ENCODE measurements at places on chromosomes 5 and 9.

- no peak for DNase-seq
Observed at GRCh38 chr5:135671966-135672365, 93.2 kb upstream of the CXCL14 start.

DNA sequence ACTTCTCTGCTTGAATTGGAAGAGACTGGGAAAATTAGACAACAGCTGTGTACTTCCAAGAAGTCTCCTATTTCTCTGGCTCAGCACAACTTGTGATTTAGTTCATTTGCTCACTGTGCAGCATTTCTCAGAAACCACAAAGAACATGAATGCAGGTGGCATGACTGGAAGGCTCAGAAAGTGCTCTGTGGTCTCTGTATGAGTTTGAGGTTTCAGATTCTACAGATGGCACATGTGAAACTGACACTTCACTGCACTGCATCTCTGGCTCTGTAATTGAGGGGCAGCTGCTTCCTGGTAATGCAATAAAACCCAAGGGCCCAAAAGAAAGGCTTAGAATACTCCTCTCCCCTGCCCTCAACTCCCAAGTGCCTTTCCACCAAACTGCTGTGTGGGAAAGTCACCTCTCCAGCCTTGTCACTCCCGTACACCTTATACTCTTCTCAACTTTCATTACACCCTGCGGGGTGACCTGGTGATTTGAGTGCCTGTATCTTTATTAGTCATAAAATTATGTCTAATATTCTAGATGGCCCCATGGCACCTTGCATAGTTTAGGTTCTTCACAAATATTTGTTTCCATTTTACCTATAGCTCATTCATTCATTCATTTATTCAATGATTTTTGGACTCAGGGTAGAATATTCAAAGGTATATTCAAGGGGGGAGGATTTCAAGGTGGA lies 82.5 kb downstream of the ESM1 start:
- DNase-seq, result peak; percentile 34

DNA sequence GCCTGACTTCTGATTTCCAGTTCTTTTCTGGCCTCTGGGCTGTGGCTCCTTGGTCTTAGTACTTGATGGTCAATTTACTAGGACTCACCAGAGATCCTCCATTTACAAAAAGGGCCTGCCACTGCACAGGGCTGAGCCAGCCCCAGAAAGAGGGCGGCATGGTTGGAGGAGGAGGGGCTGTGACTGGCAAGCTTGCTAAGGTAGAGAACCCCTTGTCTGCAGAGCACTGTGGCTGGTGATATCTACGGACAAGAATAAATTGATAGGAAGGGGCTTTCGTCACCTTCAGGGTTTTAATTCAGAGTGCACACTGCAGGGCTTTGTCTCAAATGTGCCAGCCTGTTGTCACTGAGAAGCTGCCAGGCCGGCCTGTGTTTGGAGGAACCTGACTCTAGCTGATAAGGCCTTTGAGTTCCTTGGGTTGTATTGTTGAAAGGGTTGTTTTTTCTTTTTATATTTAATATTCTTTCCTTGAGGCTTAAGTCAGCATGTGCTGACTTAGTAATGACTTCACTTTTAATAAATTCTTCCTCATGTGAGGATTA lies 15.1 kb downstream of the SLC22A5 start:
- peak; percentile 94 for DNase-seq

- no peak for DNase-seq
Observed at GRCh38 chr5:126471875-126472537, 48.8 kb downstream of the GRAMD2B start.

DNA sequence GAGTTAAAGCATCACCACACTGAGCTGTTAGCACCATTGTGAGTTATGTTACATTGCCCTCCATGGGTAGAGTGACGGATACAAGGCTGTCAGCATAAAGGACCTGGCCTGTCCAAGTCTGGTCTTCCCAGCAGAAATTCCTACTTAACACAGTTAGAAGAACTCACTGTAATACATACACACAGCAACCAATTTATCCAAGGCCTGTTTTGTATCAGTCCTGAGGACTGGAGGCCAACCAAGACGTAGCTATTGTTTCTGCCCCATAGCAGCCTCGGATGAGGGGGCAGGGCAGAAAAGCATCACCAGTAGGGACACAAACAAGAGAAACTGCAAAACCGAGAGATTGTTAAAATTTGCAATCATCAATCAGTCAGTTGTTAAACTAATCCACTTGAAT lies 66.0 kb upstream of the CKMT2 start:
- DNase-seq, result no peak

DNA sequence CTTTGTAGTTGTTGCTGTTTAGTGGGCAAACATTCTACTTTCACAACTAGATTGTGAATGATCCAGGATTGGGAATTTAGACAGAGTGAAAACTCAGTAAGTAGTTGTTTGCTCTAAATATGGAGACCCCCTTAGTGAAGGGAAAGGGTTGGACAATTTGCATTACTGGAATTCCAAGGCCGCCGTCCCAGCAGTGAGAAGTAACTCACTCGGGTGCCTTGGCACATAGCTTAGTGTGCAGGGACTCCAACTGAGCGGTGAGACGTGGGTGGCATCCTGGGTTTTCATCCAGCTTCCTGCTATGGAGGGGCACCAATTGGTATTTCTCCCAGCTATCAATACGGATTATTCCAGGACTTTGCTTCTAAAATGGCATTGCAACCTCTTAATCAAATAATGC lies 69.7 kb upstream of the FCN1 start:
- DNase-seq, result no peak

GRCh38 chr9:117718085-117718484 lies 13.9 kb downstream of the TLR4 start:
- DNase-seq, result peak; percentile 53

DNA sequence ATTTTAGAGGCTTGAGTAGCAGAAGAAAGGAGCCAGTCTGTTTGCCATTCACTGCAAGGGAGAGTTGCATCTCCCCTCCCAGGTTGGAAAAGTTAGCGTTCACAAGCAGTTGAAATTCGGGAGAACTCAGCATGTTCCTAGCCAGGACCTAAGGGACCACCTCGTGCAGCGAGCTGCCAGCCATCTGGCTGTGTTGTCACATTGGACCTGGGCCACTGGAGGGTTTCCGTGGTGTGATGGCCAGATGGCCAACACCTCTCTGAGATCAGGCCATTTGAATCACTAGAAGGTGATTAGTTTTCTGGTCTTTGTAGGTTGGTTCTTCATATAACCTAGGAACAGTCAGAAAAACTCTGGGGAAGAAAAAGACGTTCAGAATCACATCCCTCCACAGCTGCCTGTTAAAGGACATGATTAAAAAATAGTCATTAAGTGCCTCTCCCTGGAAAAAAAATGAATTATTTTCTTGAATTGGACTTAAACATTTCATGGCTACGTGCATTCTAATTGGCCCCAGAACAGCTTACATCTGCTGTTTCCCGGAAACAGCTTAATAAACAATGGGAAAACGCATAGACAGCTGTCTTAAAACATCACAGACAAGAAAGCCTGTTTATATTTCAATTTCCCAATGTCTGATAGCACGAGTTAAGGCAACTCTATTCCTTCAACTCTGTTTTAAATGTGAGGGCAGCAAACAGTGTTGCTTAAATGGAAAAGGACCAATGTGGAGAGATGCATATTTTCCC lies 303.9 kb downstream of the TENT4A start:
- no peak for DNase-seq

DNA sequence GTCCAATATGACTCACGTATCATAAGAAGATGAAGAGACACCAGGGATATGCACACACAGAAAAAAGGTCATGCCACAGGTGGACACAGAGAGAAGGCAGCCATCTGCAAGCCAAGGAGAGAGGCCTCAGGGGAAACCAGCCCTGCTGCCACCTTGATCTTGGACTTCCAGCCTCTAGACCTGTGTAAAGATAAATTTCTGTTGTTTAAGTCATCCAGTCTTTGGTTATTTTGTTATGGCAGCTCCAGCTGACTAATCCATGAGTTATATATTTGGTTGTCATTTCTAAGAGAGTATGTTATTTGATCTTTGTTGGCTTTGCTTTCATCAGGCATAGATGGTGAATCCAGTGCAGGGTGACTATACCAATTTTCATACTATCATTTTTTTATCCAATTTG lies 130.2 kb upstream of the DAP start:
- no peak for DNase-seq

DNA sequence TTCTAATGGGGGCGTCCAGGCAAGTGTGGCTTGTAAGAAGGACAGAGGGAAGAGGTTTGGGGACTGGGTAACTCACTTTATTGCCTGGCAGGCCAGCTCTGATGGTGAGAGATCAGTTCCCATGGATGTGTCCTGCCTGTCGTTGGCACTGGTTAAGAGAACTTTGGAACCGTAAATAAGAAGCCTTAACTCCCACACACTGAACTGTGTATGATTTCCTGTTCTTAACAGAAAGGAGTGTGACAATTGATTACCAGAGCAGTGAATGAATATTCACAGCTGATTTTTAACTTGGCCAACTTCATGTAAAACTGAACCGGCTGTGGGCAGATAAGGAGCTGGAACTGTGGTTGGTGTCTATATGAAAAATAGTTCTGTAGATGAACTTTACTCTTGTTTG lies 63.2 kb downstream of the MEGF10 start:
- DNase-seq, result peak; percentile 46

DNA sequence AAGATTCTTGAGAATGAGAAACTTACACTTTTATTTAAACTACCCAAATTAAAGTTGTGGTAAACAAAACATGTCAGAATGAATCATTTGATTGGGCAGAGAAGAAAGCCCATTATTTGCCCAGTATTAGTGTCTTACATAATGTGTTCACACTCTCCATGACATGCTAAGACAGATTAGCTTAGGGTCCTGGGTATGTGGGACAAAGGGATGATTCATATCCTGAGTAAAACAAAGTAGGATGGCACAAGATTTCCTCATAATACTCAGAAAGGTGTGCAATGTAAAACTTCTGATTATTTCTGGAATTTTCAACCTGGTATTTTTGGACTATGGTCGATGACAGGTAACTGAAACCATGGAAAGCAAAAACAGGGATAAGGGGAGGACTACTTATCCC lies 183.9 kb upstream of the POU5F2 start:
- DNase-seq, result no peak

DNA sequence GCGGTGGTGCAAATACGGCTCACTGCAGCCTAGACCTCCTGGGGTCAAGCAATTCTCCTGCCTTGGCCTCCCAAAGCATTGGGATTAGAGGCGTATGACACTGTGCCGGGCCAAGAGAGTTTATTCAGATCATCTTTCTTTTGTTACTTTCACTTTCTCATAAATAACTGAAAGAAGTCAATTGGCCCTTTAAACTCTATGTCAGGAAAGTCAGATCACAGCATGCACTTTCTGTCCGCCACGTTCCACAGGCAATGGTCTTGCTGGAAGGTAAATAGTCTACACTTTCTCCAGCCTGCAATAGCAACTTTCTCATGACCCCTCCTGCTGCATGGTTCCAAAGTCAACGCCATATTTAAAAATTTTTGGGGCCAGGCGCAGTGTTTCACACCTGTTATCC lies 6.5 kb upstream of the ARRDC1 start:
- DNase-seq, result no peak

- peak; percentile 53 for DNase-seq
Observed at GRCh38 chr9:70411121-70411929, 3.1 kb downstream of the KLF9 start.

DNA sequence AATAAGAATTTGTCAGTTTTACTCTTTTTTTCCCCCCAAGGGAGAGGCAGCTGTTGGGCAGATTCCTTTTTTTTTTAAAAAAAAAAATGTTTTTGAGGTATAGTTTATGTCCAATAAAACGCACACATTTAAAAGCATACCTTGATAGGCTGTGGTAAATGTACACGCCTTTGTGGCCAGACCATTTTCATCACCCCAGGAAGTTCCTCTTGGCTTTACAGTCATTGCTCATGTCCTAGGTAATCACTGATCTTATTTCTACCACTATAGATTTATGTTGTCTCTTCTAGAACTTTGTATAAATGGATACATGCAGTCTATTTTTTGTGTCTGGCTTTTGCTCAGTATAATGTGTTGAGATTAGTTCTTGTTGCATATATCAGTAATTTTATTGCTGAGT lies 9.8 kb downstream of the SUB1 start:
- DNase-seq, result no peak

DNA sequence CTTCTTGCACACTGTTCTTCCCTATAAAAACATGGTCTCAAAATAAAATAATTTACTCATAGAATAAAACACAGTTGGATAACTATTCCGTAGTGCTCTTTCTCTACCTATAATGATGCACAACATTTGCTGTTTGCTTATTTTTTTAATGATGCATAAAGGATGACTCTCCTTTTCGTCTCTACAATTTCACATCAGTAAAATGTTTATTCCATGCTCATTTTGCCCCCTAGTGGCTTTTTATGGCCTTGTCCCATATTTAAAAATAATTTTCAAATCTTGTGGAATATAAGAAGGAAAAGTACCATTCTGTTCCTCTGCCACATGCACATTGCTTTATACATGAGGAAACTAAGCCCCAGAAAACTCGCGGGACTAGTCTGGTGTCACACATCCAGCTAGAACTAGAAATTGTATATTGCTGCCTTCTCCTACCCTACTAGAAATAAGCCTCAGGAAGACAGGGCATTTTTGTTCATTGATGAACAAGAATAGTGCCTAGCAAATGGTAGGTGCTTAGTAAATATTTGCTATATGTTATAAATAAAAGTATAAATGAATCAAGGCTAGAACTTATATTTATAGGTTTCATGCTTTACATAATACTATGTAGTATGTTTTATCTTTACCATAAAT lies 12.7 kb downstream of the KCTD16 start:
- DNase-seq, result peak; percentile 74

DNA sequence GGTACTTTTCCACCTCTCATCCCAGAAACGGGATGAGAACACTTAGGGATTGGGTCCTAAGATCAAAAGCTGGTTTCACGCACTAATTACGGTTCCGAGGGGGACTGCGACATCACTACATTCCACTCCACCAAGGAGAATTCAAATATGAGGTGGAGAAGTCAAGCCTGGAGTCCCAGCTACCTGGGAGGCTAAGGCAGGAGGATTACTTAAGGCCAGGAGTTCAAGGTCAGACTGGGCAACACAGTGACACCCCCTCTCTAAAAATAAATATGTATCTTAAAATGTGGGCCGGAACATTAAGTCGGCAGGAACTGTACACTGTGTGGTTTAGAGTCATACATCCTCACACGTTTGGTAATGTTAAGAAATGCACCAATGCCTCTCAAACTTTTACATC lies 1.6 kb downstream of the GOLGA2 start:
- no peak for DNase-seq

DNA sequence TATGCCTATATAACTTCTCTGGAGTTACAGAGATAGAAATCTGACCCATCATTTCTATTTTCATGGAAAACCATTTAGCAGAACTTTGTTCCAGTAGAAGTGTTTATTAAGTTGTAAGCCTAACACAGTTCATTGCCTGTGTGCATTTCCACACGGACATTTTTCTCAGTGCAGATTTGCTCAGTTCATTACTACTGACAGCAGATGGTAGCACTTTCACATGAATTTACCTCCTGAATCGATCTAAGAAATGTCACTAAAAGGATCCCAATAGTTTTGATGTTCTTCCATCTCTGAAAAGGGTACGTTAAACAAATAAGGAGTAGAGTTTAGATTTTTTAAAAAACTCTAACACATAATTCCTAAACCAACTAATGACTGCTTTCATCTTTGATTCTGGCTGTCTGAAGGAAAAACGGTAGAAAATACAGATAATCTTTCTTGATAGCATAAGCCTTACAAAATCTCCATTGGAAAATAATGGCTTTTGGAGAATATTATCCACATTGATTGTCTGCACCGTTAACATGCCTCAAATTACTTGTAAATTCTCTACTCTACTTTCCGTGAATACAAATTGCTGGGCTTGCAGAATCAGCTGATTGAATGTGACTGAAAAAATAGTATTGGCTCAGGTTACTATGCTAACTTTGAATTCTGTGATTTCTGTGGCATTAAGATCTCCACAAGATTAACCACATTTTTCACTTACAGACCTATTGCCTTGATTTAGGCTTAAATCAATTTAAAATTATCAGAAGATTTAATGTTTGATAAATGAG lies 33.1 kb downstream of the RPS23 start:
- no peak for DNase-seq
